ENCODE measurements at places on chromosomes 2 and 18.

GRCh38 chr18:41617647-41618046 lies 337.4 kb upstream of the PIK3C3 start:
- DNase-seq = no peak

DNA sequence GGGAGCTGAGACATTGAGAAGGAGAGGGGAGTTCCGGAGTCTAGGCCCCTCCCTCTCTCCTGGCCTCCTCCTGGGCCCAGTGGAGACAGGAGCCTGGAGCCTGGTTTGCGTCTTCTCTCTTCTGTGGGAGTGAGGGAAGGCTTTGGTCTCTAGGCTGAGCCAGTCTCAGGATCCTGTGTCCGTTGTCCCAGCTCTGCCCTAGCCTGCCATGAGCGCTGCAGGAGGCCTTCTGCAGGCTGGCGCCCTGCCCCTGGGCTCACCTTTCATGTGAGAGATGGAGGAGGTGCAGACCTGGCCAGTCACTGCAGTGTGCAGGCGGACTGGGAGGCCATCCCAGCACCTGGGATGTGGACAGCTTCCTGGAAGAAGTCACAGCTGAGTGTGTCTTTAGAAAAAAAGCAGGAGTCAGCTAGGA lies 8.7 kb downstream of the IMPA2 start:
- no peak for DNase-seq

DNA sequence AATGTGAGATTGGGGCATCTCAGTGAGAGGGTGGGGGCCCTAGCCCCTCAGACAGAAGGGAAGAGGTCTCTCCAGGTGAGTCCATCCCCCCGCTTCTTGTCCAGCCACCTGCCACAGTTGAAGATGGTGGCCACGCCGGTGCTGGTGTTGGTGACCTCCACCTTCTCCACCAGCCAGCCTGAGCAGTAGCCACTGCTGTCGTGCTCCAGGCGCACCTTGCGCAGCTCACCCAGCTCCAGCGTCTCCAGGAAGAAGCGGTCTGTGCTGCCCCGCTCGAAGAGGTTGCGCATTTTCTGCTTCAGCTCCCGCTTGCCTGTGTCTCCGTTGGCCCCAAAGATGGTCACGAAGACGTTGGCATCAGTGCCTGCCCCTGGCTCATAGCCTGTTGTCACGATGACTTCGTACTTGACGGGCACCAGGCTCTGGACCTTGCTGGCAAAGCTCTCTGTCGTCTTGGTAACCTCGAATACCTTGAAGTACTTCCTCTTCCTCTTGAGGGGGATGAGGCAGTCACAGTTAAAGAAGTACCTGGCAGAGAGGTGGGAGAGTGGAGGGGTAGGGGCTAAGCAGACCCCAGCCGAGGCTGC lies 179.5 kb downstream of the LOXHD1 start:
- DNase-seq = no peak

- no peak for DNase-seq
Measured at GRCh38 chr2:45780541-45781463, 129.3 kb downstream of the PRKCE start.

- no peak for DNase-seq
Measured at GRCh38 chr18:22946846-22947245, 13.7 kb downstream of the RBBP8 start.
